ENCODE measurements at places on chromosomes 3 and 15.
A peak's percentile ranks its signal among the peaks of the same experiment; 100 is the strongest.

- DNase-seq: no peak
These were observed 88.9 kb downstream of the PTPRG start for GRCh38 chr3:61650276-61650675.

- DNase-seq: no peak
These were observed 77.5 kb upstream of the LMOD3 start for GRCh38 chr3:69199942-69200341.

DNA sequence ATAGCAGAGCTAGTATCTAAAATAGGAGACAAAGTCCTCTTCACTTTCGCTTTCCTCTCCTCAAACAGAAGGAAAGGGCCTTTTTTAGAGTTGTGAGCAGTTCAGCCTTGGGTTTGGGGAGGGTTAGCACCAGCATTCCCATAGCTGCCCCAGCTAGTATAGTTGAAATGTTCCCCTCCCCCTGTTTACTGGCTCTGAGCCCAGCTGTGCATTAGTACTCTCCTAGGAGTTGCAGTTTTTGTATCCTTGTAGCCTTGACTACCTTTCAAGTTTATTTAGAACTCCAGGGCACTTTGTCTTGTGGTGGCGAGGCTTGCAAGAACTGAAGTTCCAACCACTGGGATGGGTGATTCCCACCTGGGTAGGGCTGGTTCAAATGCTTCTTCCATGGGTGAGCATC lies 245.1 kb upstream of the NAALADL2 start:
- no peak for DNase-seq

GRCh38 chr3:59046839-59047238 lies 3.0 kb downstream of the CFAP20DC start:
- no peak for DNase-seq

GRCh38 chr3:13022348-13023234 lies 50.6 kb downstream of the IQSEC1 start:
- DNase-seq: no peak

GRCh38 chr15:67082007-67082536 lies 16.7 kb downstream of the SMAD3 start:
- DNase-seq: no peak

GRCh38 chr15:63504979-63505841 lies 817 bp downstream of the USP3 start:
- DNase-seq: peak; percentile 29

DNA sequence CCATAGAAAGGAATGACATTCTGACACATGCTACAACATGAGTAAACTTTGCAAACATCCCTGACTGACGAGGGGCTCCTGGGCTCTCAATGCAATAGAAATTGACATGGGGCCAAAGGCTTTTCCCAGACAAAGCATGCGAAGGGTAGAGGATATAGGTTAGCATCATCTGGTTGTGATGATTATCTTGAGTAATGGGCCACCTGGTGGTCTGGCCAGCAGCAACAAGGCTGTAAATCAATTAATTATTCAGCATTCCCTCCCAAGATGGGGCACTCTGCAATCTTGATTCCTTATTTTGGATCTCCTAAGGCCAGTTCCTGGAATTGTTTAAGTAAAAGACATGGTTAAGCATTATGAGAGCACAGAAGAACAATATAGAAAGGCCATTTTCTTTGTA lies 99.2 kb downstream of the AGBL1 start:
- no peak for DNase-seq

DNA sequence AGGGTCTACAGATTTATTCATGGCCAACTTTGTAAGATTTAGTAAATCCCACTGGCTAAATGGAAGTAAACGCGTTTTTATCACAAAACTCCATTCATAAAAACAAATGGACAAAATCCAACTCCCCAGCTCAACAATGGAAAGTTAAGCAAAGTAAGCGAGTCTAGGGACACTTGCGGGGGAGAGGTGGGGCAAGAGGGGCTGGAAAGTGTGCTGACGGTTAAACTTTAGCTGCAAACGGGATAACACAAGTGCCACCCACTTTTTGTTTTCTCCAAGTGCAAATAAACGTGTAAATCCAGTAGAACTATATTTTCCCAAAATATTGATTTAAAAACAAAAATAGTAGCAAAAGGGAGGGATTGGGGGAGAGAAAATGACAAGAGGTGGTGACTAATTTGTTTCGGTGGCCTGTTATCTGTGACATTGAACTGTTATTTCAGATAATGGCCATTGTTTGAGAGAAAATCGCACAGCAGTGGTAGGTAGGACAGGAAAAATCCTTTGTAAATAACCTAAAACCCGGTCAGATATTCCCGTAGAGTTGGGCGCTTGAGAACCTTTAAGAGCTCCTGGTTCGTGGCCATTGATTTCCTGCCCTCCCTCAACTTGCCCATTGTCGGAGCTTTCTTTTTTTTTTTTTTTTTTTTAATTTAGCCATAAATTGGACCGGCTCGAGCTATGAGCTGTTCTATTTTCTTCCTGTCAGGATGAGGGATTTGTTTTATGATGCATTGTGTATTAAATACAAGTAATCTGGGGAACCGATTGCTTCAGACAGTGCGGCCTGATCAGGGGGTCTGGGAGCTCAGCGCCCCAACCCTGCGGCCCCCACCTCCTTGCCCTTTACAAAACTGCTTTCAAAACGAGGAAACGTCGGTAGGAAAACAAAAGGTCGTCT lies 514.8 kb downstream of the MECOM start:
- no peak for DNase-seq

GRCh38 chr3:122993124-122993978 lies 34.2 kb downstream of the SEMA5B start:
- DNase-seq: no peak

DNA sequence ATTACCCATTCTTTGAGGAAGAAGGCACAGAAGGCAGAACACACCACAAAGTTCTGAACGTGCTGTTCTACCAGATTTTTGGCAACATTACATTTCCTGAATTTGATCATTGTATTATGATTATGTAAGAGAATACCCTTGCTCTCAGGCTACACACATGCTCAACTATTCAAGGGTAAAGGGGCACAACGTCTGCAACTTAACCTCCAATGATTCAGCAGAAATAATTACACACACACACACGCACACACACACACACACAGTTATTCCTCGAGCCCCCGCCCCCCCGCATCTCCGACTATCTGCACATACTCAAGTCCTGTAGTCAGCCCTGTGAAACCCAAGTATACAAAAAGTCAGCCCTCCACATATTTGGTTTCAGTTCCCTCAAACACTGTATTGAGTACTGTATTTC lies 26.8 kb downstream of the RPN1 start:
- no peak for DNase-seq

DNA sequence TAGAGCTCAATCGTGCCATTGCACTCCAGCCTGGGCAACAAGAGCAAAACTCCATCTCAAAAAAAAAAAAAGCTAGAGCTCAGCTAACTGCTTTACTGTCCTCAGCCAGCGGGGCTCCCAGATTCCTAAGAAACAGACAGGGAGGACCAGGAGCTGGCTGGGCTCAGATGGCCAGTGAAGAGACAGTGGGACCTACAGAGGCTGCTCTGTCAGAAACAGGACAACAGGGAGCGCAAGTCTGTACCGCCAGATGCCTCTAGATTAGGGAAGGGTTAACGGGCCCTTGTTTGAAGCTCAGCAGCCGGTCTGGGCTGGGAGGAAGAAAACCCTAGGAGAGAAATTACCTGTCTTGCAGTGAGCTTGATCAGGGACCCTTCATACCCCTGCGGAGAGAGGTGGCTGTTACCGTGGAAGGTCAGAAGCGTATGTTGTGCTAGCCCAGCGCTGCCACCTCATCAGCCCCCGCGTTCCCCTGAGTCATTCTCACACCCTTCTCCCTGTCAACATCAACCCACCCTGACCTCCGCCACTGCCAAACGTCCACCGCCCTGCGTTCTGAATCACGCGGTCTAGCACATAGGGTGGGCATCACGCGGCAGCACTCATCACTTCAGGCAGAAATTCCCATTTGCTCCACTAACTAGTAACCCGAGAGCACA lies 25.3 kb downstream of the RBPMS2 start:
- DNase-seq: no peak

DNA sequence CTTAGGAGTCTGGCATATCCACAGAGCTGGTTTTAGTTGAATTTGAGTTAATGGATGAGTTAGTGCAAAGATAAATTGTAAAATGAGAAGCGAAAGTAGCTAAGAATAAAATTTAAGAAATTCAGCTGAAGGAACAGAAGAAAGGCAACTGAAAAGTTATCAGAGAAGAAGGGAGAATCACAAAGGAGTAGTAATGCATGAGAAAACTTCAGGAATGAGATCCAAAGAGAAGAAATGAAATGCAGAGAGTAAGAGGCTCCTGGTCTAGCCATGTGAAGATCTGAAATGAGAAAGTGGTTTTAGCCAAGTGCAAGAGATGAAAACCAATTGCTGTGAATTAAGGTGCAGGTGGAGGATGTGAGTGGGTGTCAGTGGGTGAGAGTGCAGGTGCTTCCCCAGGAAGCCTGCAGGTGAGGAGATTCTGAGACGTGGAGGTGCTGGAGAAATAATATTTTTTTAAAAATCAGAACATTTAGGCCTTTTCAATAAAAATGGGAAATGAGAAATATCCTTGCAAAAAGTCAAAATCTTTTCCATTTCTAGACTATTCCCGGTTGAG lies 18.5 kb downstream of the KBTBD8 start:
- no peak for DNase-seq

DNA sequence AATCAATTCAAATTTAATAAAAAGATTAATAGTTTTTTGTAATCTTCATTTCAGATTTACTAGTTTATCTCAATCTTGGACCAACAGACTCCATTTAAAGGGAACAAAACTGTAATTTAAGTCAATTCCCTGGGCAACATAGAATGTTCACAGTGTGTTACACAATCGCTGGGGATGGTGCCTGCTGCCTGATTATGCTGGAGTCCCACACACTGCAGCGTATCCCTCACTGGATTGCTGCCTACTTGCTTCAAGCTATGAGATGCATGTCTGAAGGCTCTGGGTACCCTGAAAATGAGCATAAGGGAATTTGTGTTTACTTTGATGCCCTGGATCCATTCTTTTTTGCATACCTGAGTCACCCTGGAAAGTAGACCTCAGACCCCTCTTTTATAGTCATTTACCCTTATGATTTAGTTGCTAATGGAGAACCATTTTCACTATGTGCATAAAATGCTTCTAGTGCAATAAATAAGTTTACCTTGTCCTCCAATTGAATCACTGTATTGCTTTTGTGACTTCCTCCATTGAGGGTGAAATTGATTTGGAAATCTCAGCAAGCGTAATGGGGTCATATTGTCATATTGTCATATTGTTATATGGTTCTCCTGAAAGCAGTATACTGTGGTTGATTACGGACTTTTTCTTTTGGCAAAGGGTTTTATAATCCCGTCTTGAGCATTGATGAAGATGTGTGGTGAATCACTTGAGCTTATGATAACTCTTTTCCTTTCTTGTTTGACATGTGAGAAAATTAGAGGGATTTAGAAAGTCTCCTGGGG lies 35.9 kb downstream of the ITPR1 start:
- no peak for DNase-seq

DNA sequence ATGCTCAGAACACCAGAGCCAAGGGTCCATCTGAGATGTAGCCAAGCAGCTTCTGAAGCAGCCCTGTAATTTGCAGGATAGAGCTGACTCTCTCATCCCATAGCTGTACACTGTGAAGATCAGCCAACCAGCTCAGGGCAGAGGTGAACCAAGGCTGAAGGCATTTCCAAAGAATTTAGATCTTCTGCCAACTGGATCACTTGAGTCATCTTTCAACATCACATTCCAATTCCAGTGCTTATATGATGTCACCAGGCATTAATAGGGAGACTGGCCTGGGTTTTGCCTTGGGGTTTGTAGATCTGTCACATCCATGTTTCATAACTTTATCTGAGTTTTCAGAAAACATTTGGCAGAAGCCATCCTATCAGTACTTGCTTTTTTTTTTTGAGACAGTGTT lies 98.2 kb downstream of the NR2F2 start:
- no peak for DNase-seq

GRCh38 chr3:12974334-12974733 lies 98.9 kb downstream of the IQSEC1 start:
- no peak for DNase-seq

DNA sequence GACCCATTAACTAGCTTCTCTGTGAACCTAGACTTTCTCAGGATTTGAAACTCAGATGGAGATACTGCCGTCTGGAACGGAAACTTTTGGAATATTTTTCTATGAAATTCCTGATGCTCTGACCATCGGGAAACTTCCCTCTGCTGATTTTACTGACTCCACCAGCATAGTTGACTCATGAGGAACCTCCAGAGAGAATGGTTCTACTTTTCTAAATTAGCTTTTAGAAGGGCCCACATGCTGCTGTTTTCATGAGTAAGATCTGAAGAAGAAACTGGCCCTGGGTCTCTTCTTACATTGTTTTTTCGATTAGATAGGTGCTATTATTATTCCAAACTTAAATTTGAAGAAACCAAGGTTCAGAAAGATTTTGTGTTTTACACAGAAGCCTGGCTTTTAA lies 326.3 kb upstream of the NR2E3 start:
- DNase-seq: no peak

DNA sequence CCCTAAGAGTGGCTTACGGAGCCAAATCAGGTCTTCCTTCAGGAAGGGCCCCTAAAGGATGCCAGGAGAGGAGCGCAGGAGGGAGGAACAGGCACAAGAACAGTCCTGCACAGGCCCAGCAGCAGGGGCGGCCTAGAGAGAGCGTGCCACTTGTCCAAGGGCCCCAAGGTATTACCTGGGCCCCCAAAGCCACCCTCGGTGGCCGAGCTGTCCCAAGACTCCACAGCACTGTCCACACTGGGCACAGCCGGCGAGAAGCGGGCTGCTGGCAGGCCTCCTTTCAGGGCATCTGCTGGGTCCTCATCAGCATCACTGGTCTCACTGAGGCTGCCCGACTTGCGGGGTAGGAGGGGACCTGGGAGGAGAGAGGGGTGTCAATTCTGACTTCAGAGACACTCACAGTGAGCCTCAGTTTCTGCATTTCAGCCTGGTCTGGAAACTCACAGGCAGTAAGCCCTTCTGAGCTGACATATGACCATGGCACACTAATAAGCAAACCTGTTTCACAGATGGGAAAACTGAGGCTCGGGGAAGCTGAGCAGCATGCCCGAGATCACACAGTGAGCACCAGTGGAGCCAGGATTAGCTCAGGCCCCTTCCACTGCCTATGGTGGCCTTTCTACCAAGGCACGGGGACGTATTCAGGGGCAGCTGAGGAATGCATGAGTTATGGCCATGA lies 33.4 kb downstream of the GRIP2 start:
- DNase-seq: no peak

- no peak for DNase-seq
These were observed 47.4 kb upstream of the VGLL4 start for GRCh38 chr3:11690863-11691766.

GRCh38 chr15:96412045-96412905 lies 81.8 kb downstream of the NR2F2 start:
- DNase-seq: no peak

- DNase-seq: no peak
These were observed 10.2 kb upstream of the C15orf61 start for GRCh38 chr15:67510597-67511190.

GRCh38 chr15:51132384-51133139 lies 37.9 kb upstream of the TNFAIP8L3 start:
- DNase-seq: no peak

- no peak for DNase-seq
These were observed 10.3 kb upstream of the RFTN1 start for GRCh38 chr3:16523778-16524177.
